Substantia nigra (tissue), 51 donors: ENCODE measurements at places on chromosomes 4 and X.
A peak's percentile ranks its signal among the peaks of the same experiment; 100 is the strongest.

GRCh38 chrX:400258-400657 is 13.6 kb upstream of the PPP2R3B start:
- DNase-seq = no peak

DNA sequence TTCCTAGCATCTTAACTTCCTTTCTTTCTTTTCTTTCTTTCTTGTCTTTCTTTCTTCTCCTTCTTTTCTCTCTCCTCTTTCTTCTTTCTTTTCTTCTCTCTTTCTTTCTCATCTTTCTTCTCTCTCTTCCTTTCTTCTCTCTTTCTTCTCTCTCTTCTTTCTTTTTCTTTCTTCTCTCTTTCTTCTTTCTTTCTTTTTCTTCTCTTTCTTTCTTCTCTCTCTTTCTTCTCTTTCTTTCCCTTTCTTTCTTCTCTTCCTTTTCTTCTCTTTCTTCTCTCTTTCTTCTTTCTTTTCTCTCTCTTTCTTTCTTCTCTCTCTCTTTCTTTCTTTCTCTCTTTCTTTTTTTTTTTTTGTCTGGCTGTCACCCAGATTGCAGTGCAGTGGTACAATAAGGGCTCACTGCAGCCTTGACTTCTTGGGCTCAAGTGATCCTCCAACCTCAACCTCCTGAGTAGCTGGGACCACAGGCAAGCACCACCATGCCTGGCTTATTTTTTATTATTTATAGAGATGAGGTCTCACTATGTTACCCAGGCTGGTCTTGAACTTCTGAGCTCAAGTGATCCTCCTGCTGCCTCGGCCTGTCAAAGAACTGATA is 17.5 kb downstream of the NMU start:
- no peak for DNase-seq

DNA sequence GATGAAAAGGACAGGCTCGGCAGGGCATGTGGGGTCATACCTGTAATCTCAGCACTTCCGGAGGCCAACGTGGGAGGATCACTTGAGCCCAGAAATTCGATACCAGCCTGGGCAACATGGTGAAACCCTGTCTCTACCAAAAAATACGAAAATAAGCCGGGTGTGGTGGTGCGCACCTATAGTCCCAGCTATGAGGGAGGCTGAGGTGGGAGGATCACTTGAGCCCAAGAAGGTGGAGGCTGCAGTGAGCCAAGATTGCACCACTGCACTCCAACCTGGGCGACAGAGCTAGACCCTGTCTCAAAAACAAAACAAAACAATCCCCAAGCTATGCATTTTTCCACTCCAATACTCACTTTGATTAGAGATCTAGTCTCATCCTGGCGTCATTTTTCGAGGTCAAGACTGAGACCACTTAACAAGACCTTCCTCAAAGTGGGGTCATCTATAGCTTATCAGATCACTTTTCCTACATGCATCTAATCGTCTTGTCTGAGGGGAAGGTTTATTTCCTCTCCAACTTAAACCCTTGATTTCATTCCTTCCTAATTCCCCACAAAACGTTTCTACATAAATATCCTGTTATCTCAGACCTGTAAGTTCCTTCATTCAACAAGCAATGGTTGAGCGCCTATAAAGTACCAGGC is 1.3 kb downstream of the NKAP start:
- no peak for DNase-seq

DNA sequence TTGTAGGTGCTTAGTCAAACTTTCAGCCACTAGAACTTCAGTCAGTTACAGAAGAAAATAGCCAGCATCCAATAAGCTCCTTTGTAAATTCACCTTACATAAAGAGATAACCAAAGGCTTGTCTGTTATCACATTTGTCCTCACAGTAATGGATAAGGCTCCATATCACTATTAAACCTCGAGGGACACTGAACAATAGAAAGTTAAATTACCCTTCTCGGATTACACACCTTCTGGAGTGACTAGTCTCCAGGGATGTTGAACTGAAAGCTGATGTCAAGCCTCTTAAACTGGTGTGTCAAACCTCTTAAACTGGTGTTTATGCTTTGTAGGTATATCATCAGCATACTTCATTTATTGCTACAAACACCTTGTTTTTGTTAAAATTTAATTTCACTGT is 639.0 kb downstream of the CENPC start:
- DNase-seq = no peak

DNA sequence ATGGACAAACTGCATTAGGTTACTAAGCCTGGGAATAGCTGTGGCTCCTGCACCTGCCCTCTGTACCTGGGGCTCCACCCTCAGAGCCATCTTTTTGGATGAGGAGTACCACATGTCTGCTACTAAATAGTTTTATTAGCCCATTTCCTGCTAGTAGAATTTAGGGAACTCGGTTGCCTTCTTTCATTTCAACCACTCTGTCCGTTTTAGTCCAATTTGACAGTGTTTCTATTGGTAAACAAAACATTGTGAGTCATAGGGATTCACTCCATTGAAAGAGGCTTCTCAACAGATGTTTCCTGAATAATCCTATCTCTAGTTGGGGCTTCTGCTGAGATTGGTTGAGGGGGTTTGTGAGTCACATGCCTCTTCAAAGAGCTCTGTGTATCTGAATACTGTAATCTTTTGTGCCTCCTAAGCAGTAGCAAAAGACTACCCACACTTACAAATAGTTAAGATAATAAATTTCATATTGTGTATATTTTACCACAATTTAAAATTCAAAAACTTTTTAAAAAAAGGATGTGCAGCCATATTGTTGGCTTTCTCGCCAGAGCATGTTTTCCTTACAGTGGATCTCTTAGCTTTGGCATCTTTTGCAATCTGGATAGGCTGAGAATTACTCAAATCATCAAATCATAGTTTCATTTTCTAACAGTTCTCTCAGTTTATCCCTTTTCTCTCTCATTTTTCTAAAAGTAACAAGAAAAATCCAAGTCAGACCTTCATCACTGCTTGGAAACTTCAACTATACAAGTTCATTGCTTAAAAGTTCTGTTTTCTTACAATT is 9.9 kb downstream of the FAM200B start:
- no peak for DNase-seq

GRCh38 chr4:150782311-150782710 is 200.4 kb downstream of the MAB21L2 start:
- DNase-seq = no peak

DNA sequence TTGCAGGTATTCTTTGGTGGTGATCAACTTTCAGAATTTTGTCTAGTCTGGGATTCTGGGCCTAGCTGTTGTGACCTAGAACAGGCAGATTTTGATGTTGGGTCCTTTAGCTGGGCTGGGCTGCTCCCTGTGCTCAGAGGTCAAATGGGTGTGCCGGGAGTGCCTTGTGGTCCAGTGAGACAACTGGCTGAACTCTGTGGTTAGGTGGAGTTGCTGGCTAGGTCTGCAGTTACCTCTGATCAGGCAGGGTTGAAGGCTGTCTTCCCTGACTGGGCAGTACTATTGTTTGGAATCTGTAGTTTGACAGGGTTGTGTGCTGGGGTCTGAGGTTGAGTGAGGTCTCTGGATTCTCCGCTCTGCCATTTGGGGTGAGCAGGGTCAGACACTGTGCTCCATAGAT is 599.3 kb downstream of the RAPGEF2 start:
- no peak for DNase-seq

DNA sequence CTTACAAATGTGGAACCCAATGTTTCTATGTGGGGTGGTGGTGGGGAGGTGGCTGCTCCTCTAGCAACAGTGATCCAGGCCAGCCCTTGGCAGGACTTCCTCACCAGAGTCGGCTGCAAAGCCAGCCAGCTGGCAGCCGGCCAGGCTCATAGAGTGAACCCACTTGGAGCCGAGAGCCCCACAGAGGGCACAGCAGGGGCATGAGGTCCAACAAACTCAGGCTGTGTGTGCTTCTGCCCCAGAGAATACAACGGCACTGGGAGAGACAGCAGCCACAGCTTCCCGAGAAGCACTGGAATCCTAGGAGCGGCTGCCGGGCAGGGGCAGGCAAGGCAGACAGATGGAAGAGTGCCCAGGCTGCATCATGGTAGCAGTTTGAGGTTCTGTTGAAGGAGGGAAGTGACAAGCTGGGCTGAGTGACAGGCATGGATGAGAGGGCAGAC is 23.5 kb upstream of the SOWAHD start:
- peak; percentile 64 for DNase-seq

DNA sequence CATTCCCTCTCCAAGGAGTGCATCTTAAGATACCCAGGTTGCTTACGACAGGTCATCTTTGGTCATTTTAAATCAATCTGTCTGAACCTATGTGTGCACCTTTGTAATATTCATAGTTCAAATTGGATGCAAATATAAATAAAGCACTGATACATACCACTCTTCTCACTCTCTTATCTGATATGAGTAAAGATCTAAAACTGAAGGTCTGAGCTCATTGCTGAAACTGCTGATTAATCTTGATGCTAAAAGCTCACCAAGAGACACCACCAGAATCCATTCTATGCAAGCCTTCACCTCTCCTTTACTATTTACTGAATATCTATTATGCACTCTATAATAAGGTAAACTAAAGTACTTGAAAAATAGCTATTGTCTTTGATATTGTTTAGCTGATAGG is 16.6 kb downstream of the HSD17B13 start:
- no peak for DNase-seq

- no peak for DNase-seq
Measured at GRCh38 chr4:164892018-164892417, 15.0 kb downstream of the APELA start.
